ENCODE measurements at places on chromosomes 11 and 22.

DNA sequence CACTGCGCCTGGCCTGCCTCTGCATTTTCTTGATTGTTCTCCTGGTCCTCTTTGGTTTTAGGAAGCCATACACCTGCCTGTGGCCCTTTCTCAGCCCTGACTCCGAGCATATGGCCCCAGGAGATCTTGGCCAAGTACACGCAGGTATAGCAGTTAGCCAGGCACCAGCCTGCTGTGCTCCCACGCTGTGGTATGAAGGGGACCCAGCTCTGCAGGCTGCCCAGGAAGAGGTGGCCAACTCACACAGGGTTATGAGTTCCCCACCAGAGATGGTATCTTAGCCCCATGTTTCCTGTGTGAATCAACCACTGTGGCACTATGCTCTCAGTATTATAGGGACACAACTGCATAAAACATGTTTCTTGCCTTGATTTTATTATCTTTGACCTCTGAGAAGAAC, 31.1 kb downstream of the SGSM3 start:
- no peak for DNase-seq

GRCh38 chr11:34512840-34513681, 533 bp downstream of the ELF5 start:
- peak; percentile 13 for DNase-seq

DNA sequence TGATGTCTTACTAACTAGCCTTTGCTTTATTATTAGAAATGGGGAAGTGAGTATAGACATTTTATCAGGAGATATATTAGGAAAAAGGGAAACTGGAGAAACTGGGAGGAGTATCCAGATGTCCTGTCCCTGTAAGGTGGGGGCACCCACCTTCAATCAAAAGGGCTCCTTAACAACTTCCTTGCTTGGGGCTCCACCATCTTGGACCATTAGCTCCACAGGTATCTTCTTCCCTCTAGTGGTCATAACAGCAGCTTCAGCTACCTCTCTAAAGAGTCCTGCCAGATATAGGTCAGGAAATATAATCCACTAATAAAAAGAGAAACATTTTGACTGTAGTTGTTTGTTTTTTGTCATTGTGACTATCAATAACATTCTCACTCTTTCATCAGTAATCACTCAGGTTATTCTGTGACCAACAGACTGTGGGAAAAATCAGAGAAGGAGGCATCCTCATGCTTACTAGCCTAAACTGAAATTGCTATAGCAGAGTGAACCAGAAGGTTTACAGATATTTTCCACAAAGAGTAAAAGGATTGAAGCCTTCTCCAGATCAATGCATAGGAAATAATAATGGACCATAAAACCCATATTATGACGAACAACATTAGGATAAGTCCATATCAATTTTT, 10.4 kb downstream of the OR51B4 start:
- peak; percentile 28 for DNase-seq

GRCh38 chr22:45696227-45696626, 24.6 kb downstream of the ATXN10 start:
- DNase-seq, result no peak

GRCh38 chr22:44192098-44192815, 11.5 kb downstream of the PARVG start:
- DNase-seq, result no peak

DNA sequence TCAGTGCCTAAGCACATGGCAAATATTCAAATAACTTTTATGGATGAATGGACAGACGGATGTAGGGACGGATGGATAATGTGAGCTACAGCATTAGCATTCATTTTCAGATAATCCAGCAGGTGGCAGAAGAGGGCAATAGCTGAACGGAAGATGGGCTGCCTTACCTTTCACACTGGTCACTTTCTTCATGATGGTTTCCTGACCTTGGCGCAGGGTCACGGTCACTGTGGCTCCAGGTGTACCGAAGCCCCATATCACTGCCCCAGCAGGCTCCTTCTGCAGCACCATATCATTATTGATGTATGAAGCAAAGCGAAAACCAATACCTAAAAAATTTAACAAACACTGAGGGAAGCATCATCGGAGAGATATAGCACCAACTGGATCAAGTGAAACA, 4.3 kb downstream of the SIAE start:
- DNase-seq, result peak; percentile 38

DNA sequence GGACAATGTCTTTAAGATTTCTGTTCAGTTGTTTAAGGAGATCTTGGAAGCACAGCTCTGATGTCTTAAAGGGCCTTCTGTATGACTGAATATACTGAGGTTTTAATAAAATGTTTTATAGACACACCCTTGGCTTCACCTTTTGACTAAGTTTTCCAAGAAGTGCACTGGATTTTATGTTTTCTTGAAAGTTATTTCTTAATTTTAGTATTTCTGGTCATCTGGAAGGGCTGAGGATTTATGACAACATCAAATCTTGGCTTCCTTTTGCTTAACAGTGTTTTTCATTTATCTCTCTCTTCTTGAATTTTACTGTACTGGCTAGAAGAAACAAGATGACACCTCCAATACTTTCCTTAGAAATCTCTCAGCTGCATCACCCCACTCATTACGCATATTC, 2423.4 kb downstream of the LRRC4C start:
- DNase-seq, result no peak

- DNase-seq, result no peak
These were observed 12.9 kb downstream of the GTSE1 start for GRCh38 chr22:46309526-46310085.

DNA sequence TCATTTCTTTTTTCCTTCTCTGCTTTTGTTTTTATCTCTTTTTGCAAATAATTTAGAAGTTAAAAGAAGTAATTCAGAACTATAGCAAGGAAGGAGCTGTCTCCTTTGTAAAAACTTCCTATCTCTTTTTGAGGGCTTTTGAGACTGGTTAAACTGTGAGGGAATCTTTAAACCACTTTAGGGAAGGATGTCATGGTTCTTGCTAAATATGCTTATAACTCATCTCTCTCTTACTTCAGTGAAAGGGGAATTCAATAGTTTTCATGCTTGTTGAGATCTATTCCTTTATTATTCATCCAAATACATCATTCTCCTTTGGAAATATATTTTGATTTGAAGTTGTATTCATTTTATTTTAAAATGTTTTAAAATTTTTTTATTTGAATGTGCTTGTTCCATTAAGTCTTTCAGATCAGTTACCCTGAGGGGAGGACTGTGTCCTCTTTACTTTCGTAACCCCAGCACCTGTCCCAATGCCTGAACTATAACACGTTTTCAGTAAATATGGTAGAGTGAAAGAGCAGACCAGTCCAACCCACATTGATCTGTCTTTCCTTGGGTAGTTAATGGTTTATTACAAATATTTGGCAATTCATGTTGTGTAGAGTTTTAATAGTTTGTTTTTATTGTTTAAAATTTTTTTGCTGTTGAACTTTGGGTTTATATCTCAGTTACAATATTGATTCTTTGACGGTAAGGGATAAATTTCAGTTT, 27.5 kb downstream of the AMOTL1 start:
- no peak for DNase-seq

DNA sequence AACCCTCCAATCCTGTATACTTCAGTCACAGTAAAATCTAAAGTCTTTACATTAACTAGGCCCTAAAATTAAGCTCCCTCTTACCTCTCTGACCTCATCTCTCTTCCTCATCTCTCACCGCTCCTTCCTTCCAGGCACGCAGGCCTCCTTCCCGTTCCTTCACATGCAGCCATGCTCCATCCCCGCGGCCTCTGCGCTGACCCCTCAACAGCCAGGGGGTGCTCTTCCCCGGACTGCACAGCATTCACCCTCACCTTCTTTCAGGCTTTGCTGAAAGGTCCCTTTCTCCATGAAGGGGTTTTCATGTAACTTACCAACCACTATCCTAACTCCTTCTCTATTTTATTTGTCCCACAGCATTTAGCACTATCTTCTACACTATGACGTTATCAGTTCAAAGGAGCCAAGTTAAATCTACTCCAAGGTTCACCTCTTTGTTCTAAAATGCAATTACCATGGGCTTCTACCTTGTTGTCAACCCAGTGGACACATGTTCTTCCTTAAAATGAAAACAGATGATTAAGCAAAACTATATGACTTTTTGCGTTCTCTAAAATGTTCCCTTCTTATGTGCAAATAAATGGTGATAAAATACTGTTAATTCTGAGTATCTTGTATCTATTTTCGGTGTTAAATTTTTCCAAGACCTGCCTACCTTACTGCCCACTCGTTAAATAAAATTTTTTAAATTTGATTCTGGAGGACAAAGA, 57.8 kb upstream of the APOA1 start:
- no peak for DNase-seq

DNA sequence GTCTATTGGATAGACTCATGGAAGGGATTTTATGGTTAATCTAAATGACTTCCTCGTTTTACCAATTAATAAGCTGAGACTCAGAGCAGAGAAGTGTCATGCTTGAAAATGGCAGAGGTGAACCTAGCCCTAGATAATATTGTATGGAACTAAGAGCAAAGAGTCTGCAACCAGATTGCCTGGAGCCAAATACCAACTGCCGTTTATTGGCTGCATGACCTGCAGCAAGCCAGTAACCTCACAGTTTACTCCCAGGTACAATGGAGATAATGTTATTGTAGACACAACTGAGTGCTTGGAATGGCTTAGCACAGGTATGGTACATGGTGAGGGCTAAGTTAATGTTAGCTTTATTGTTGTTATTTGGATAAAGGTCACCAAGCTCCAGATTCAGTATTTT, 84.6 kb upstream of the FAT3 start:
- DNase-seq, result no peak

DNA sequence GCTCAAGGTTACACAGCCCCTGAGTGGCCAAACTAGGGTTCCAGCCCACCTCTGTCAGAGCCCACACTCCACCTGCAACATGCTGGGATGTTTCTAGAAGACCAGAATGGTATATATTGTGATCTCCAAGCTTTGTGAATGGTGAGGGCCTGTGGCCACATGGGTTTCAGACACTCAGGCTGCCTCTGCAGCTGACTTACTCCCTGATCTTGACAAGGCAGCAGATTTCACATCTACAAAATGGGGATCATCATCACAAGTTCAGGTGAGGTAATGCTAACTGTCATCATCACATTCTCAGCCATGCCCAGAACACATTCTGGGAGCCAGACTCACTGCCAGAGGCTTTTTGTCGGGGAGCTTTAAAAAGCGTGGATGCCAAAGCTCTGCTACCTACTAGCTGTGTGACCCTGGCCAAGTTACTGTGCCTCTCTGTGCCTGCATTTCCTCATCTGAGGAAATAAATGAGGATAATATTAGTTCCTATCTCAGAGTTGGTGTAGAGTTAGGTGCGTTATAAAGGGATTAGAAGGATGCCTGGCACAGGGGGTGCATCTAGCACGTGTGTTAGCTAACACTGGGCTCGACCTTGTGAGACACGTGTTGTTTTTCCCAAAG, 24.9 kb upstream of the WNT11 start:
- DNase-seq, result no peak

- DNase-seq, result no peak
These were observed 38.1 kb upstream of the SWAP70 start for GRCh38 chr11:9625728-9626127.

GRCh38 chr11:23688835-23689234, 808.0 kb upstream of the LUZP2 start:
- DNase-seq, result no peak

- DNase-seq, result no peak
These were observed 24.7 kb downstream of the PPME1 start for GRCh38 chr11:74195828-74196227.

DNA sequence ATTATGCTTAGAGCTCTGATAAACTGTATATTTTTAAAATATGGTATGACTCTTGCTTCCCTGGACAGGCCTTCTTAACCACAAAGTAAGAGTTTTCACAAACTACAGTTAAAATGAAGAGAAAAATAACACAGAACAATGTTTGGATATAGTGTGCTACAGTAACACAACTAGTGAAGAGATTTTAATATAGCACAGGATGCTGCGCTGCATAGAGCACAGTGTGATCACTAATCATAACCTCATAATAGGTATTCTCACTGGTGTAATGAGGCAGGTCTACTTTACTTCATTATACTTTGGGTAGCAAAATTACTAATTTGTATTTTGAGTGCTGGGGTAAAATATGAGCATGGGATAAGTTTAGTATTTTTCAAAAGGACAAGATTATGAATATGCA, 256.5 kb downstream of the GUCY1A2 start:
- DNase-seq, result no peak

DNA sequence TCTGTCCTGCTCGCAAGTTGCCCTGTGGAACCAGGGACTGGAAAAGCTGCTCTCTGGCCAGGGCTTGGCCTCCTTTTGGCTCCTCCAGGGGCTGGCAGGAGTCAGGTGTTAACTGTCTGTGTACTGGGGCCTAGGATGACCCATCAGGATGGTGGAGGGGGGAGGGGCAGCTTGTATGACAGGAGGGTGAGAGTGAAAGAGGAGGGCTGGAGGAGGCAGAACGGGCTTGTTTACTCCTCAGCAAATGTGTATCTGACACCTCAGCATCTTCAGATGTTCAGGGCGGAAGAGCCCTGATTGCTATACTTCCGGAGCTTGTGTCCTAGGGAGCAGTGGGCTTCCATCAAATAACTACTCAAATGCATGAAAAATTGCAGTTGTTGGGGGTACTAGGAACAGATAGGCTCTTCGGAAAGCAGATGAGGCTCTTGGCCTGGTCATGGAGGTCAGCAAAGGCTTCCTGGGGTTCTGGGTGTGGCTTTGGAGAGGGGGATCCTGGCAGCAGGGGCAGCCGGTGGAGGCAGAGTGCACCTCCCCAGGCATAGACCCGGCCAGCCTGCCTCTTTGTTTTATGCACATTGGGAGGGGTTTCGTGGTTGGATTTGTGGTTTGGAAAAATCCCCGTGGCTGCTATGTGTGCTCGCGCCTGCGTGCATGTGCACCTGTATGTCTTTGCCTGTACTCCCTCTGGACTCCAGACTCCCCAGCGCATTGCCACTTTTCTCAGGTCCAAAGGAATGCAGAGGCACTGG, 31.2 kb downstream of the CD82 start:
- no peak for DNase-seq

GRCh38 chr11:4054643-4055042, 40.0 kb upstream of the RRM1 start:
- DNase-seq, result no peak

- DNase-seq, result peak; percentile 81
These were observed 2.4 kb upstream of the IFITM2 start for GRCh38 chr11:304915-305843.

DNA sequence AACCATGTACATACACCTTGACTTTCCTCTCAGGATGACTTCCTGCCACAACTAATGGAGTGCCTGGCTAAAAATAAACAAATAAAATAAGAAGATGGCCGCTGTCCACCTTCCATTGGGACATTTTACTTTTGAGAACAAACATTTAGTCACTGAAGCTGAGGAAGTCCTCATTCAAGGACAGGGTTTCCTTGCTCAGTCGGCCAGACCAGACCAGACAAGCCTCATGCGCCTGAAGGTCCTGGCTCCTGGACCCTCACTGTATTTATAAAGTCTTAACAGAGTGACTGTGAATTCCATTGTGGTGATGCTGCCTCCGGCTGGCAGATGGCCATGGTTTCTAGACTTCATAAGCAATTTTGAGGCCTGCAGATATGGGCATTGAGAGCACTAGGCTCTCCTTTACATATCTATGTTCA, 114.5 kb downstream of the MAML2 start:
- DNase-seq, result peak; percentile 76

- DNase-seq, result no peak
These were observed 66.2 kb upstream of the EIF3D start for GRCh38 chr22:36595154-36595553.

All from fibroblast of the conjunctiva (primary cell).